ENCODE measurements at places on chromosomes 1 and 21.

DNA sequence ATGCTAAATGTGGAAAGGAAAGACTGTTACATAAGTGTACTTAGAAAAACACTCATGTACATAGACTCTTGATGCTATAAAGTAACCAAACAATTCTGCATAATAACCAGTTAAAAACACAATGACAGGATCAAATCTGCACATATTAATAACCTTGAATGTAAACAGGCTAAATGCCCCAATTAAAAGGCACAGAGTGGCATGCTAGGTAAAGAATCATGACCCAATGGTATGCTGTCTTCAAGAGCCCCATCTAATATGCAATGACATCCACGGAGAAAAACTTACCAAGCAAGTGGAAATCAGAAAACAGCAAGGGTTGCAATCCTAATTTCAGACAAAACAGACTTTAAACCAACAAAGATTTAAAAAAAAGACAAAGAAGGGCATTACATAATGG lies 644.8 kb upstream of the PKN2 start:
- no peak for DNase-seq

- no peak for DNase-seq
These were observed 69.0 kb downstream of the PTGER3 start for GRCh38 chr1:70978623-70979022.

- no peak for DNase-seq
These were observed 17.8 kb upstream of the TNFSF4 start for GRCh38 chr1:173224949-173225348.

DNA sequence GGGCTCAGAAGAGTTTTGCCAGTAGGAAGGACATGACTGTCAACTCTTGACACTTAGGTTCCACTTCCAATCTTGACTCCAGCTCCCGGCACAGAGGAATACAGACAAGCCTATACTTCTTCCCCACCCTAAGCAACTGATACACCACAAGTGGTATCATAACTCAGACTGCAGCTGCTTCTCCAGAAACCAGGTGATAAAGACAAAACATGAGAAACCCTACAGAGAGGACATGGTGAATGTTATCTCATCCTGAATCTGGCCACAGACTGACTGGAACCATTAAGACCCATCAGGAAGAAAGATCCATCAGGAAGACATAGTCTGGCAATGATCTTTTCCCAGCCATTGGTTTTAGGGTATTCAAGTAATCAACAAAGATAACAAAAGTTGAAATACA lies 13.8 kb downstream of the PAXBP1 start:
- no peak for DNase-seq

DNA sequence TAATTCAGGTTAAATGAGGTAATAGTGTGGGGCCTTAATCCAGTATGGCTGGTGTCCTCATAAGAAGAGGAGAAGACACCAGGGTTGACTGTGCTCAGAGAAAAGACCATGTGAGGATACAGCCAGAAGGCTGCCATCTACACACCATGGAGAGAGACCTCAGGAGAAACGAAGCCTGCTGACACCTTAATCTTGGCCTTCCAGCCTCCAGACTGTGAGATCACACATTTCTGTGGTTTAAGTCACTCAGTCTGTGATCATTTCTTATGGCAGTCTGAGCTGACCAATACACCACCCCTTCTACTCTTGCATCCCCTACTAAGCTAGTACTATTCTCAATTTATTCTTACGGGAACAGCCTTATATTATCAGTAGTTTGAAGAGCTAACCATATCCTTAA lies 310.0 kb downstream of the ZP4 start:
- DNase-seq: no peak

DNA sequence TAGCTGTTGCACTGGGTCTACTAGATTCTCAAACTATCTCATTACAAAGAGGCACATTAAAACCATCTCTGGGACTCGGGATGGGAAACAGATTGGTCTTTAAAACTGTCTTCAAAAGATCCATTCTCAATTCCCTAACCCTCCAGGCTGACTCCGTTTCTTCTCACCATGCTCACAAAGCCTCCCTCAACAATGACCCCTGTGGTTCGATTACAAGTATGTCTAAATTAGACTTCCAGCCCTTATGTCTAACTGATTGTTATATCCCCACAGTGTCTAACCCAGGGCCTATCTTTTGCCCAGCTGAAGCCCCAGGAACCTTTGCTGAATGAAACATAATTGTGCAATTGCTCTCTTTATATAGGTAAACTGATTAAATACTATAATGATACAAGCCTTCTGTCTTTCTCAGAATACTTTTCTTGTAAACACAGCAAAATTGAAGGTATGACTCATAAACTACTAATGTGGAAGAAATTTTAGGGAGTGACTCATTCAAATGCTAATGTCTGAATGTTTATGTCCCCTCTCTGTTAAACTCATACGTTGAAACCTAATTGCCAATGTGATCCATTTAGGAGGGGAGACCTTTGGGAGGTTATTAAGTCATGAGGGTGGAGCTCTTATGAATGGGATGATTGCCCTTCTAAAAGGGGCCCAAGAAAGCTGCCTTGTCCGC lies 65.6 kb upstream of the DAB1 start:
- peak; percentile 91 for DNase-seq

DNA sequence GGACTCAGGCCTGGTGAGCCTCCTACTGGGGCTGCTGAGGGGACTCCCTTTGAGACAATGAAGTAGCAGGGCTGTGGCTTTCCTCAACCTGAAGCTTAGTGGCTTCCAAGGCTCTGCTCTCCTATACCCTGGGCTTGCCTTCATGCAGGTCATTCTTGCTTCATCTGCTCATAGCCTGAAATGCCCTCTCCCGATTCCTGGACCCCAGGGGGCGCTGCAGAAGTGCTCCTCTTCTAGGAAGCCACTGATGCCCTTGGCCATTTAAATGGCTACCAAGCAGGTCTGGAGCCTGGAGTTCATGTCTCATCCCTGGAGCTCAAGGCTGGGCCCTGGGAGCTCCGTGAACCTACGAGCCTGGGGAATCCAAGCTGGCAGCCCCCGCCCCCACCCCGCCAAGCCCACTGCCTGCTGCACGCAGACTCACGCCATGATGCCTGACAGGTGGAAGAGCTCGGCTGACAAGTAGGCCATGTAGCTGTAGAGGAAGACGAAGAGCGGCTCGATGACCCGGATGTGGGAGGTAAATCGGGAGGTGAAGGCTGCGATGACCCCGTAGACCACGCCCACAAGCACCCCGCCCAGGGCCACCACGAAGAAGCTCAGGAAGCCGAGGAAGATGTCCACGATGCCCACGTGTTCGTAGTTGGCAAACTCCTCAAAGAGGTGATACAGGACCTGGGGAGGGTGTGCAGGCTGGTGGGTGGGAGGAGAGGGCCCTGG lies 45.7 kb downstream of the SLC9A1 start:
- DNase-seq: no peak

GRCh38 chr1:179921981-179922872 lies 32.4 kb upstream of the CEP350 start:
- peak; percentile 9 for DNase-seq

DNA sequence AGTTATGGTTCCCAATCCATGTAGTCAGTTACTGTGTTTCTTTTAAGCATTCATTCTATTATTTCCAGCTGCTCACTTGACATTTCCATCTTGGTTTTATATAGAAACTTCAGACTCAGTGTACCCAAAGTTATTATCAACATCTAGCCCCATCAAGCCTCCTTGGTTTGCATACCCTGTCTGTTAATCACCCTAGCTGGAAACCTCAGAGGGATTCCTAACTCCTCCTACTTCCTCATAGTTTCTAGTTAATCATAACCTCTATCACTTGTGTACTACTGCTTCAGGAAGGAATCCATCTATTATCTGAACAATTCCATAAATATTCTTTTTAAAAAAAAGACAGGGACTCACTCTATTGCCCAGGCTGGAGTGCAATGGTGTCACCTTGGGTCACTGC lies 293.3 kb downstream of the SDCCAG8 start:
- DNase-seq: peak; percentile 89

GRCh38 chr21:29640080-29640508 lies 299.7 kb downstream of the GRIK1 start:
- peak; percentile 1 for DNase-seq

GRCh38 chr1:45974541-45975269 lies 157.7 kb downstream of the PIK3R3 start:
- no peak for DNase-seq

DNA sequence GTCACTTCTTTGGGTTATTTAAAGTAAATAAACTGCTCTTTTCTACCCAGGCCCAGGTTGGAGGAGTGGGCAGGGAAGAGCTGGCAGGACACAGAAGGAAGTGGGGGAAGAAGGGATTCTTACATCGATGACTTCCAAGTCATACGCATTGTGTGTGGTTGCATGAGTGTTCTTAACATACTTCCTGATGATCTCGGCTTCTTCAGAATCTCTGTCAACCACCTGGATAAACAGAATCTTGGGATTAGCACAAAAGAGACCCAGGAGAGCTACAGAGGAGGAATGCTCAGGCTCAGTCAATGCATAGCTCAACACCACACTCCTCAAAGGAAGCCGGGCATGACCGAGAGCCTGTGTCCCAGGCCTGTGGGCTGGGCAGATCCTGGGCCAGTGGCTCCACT lies 42.1 kb downstream of the PARP1 start:
- peak; percentile 31 for DNase-seq
